LHCN-M2 (cell line): ENCODE measurements at places on chromosomes 7 and 10.

GRCh38 chr7:100087055-100087750 is 1.6 kb upstream of the COPS6 start:
- peak; percentile 90 for DNase-seq

GRCh38 chr7:141785706-141786552 is 4.1 kb upstream of the TAS2R5 start:
- peak; percentile 58 for DNase-seq

DNA sequence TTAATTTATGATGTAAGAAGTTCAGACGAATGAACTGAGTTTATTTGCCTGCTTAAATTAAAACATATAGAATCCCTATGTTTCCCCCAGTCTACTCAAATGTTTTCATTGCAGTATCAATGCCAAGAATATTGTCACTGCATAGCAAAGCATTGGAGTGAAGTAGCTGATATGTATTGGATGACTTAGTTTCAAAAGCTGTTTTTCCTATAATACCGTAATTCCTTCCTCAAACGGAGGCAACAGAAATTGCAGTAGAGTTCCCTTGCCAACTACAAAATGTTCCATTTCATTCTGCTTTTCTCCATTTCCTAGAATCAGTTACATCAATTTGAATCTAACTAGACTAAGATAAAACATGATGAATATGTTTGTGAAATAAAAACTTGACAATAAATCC is 174.1 kb downstream of the CNTNAP2 start:
- DNase-seq = no peak

DNA sequence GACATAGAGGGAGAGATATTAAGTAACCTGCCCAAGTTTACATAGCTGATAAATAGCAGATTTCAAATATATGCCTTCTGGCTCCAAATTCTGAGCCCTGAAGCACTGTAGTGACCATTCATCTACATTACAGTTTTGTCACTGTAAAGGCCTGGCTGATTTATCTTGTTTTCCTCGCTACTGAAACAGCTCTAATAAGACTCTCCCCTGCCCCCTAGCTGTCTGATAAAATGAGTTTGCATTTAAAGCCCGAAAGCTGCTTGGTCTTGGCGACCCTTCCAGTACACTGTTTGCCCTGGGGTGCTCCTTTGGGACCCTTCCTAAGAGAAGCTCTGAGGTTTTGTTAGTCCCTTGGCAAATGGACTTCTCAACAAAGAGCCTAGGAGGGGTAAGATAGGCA is 59.7 kb upstream of the RAB11FIP2 start:
- peak; percentile 27 for DNase-seq

DNA sequence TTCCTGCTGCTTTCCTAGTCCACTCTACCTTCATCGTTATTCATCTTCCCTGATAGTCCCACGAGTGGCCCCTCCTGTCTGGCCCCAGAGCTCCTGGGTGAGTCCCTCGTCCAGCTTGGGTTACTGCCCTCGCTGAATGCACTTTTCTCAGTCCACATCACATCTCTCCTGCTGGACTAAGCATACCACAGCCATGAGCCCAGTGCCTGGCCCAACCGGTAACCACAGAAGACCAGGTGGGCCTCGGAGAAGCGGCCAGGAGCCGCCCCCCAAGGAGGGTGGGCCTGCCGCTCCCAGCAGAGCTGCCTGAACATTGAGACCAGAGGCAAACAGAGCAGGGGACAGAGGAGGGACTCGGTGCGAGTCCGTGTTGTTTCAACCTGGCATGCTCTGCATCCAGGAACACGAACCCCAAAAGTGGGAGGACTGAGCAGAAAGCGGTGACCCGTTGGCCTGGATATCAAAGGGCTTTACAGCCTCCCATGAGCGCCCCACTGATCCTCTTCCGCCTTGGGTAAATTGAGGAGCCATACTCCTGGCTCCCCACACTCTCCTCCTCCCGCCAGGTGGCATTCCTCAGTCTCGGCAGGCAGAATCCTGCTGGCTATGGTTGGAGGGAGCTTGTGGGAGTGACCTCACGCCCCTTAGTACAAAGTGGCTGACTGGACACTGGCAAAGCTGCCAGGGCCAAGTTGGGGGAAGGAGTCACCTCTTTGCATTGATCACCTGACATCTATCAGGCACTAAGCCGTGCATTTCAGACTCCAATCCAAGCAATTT is 13.3 kb downstream of the TMEM72 start:
- no peak for DNase-seq

DNA sequence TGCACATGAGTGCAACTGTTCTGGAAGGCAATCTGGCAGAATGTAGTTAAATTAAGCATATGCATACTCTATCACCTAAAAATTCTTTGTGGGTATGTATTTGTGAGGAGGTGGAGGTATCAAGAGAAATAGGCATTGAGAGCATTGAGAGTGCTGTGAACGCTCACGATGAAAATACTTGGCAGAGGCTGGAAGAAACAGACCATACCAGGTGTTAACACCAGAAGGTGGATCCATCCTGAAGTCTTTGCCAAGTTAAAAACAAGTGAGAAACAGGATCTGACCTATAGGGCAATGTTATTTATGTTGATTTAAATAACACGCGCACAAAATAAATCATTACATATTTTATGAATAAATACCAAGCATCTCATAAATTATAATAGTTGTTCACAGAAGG is 311.6 kb downstream of the PCLO start:
- no peak for DNase-seq

GRCh38 chr7:48171202-48171601 is at the start of gene ABCA13:
TSS of gene ABCA13 (plus strand) at chr7:48171458. CDS start at chr7:48171484, 26 bp downstream.
- peak; percentile 89 for DNase-seq

DNA sequence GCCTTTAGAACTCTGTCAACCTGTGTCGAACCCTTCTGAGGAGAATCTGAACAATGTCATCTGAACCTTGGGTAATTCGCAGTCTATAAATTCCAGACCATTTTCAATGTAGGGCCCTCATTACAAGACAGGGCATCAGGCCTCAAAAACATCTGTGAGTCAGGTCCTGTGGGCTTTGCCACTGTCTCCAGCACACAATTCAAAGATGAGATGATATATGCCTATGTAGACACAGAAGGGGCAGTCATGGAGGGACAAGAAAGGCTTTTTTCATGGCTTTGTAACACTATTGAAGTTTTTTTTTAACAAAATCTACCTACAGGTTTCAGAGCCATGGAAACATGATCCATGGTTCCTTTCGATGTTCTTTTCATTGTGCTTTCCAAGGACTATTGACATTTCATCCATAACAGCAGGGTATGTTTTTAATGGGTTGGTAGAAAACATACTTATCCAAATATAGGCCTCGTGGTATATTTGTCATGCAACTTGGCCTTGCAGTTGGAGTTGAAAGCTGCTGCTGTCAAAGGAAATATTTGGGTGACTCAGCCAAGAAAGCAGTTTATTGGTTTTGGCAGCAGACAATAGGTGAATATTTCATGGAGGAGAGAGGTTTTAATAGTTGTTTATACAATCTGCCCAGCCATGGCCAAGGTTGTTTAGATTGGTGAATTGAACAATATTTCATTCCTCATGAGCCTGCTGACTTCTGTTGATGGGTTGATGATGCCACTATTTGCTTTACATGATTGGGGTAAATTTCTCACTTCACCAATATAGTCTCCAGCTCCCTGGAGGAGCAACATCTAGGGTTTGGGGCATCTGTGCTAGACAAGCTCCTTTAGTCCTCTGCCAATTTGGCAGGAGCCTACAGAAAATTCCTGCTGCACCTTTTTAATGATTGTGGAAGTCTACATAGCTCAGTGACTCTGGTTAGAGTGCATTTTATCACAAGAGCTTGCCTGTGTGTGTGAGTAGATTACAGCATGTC is 158.4 kb upstream of the TMEM72 start:
- DNase-seq = peak; percentile 90

DNA sequence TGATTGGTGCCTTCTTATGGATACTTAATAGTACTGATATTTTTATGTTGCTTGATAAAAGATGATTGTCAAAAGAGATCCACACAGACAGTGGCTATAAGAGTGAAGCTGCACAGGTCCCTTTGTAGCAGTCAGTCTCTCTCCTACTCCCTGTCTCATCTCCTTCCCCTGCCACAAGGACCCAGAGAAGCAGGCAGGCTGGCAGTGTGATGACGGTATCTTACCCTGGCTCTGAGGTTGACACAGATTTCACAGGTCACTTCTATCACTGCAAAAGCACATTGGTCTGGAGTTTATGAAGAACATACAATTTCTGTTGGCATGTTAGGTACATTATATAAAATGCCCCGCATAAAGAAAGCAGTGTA is 64.4 kb upstream of the AHR start:
- no peak for DNase-seq
